Anterior cingulate cortex (tissue), 58 donors: ENCODE measurements at places on chromosomes 13 and 19.

- DNase-seq, result no peak
Measured at GRCh38 chr13:71474936-71475335, 392.1 kb downstream of the DACH1 start.

DNA sequence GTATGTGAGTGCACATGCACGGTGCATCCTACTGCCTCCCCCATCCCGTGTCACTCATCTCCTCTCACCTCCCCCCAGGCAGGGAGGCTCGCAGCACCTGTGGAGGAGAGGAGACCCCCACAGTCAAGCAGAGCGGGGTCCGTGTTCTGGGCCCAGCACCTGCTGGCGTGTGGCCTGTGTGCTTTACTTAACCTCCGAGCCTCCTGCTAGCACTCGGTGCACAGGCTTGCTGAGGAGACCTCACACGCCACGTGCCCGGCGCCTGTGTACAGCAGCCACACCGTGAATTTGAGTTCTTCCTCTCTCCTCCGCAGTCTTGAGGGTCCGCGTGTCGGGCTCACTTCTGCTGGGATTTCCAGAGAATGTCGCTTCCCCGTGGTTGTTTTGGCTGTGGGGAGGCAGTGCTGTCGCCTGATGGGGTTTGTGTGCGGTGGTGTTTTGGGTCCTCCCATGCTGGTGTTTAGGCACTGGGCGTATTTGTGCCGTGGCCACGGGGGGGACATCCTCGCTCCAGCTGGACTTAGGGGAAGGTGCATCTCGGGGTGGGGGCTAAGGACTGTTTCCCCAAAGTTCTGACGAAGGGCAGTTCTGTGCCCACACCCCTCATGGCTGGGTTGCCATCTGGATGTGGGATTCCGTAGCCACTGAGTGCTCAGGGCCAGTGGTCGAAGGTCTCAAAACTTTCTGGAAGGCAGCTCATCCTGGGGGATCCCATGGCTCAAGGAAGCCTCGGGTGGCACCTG is 34.8 kb upstream of the TMEM255B start:
- DNase-seq, result no peak

DNA sequence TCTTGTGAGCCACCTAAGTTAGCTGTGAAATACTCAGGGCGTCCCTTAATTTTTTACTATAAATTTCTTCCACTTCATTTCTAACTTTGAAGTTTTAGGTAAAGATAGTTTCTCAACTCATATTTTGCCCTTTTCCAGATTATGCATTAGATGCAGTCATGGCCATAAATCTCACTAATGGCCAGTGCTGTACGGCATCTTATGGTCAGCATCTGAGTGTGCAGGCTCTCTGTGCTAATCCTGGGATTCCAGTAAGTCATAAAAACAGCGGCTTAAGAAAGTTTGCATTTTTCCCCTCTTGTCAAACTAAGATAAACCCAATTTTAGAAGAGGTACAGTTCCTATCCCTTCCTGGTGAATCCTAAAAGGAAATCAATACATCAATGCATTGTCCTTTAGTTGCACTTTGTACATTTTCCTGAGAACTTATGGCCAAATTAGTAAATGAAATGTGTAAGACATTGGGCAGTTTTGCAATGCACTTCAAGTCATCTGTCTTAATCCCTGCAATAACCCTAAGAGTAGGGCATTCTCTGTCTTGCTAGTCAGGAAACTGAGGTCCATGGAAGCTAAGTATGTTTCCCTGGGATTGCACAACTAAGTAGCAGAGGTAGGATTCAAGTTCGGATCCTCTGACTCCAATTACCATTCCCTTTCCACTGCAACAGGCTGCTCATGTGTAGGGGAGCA is 146.2 kb downstream of the DCT start:
- no peak for DNase-seq

DNA sequence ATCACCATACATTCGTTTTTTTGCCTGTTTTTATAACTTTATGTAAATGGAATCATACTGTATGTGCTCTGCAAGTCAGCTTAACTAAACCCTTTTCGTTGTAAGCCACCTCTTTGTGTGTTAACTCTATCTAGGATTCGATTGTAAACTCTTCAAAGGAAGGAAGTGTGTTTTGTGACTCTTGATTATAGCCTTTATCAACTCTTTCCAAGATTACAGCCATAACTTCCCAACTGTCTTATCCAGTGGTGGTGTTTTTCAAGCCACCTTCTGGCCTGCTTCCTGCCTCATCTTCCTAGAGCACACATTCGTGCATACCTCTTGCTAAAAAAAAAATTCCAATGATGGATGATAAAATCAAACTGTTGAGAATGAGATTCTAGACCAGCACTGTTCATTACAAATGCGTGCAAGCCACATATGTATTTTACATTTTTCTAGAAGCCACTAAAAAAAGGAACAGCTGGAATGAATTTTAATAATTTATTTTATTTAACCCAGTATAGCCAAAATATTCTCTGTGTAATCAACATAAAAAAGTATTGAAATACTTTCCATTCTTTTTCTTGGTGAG is 12.0 kb upstream of the FBXL3 start:
- DNase-seq, result no peak

- no peak for DNase-seq
Measured at GRCh38 chr19:58476498-58477015, 405 bp downstream of the ZNF446 start.
